ENCODE measurements at places on chromosomes 12 and 14.

DNA sequence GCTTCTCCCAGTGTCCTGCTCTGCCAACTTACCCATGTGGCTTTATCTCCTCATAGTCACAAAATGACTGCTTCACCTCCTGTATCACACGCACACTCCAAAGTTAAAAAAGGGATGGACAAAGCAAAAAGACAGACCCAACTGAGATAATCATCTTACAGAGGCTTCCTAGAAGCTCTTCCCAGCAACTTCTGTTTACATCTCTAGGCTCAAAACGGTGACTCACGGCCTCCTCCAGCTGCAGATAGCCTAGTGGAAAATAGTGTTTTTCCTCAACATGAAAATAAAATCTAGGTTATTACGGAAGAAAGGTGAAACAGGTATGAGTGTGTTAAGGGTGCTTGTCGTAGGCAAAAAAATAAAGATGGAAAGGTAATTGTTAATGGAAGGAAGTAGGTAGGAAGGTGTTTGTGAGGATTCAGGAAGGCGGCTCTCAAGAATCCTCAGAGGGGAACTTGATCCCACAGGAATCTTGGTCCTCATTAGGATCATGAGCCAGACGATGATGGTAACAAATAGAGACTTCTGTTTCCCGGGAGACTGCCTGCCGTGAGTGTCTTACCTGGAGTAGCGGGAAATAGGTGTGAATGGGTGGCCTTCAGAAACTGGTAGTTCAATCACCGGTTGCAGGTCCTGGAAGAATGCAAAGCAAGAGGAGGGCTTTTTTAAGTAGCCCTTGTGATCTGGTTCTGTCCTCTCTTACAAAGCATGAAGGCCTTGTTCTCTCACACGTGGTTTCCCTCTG lies 487.5 kb upstream of the TMEM132C start:
- no peak for DNase-seq

DNA sequence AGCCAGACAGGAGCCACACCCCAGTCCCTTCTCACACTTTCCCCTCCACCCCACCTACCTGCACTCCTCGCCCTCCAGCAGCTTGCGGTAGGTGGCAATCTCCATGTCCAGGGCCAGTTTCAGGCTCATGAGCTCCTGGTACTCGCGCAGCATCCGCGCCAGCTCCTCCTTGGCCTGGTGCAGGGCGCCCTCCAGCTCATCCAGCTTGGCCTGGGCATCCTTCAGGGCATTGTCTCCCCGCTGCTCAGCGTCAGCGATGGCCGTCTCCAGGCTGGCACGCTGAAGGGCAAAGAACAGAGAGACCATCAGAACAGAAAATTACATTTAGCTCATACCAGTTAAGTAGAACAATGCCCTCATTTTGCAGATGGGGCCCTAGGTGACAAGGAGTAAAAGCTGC lies 5.5 kb downstream of the KRT74 start:
- no peak for DNase-seq

- DNase-seq = no peak
Observed at GRCh38 chr14:94022532-94023411, 3.4 kb upstream of the OTUB2 start.

GRCh38 chr14:54186821-54187763 lies 209.7 kb upstream of the CDKN3 start:
- no peak for DNase-seq

- DNase-seq = no peak
Observed at GRCh38 chr14:24382064-24382371, 14.0 kb downstream of the NFATC4 start.

- no peak for DNase-seq
Observed at GRCh38 chr12:47777741-47778558, 4.9 kb downstream of the SLC48A1 start.

DNA sequence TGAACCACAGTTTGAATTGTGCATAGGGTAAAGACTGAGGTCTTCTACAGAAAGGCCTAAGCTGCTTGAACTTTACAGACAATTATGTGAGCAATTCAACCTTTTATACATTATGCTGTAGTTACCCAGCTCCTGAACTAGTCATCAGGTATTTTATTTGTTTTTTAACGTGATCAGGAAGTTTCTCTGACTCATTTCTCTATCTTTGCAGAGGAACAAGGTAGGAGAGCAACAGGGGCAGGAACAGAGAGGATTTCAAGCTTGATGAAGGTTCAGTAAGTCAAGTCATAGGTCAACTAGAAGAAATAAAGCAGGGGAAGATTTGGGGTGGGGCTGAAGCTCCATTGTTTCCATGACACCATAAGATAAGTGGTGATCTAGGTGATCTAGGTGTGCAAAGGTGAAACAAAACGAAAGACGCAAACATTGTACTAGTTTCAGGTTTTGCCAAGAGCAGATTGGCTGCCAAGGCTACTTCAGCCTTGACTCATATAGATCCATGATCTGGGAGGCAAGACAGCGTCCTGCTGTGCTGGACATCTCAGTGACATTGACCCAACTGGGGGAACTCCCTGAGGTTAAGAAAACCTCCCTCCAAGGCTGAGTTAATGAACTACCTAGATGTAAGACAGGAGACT lies 198.1 kb downstream of the DAD1 start:
- no peak for DNase-seq

DNA sequence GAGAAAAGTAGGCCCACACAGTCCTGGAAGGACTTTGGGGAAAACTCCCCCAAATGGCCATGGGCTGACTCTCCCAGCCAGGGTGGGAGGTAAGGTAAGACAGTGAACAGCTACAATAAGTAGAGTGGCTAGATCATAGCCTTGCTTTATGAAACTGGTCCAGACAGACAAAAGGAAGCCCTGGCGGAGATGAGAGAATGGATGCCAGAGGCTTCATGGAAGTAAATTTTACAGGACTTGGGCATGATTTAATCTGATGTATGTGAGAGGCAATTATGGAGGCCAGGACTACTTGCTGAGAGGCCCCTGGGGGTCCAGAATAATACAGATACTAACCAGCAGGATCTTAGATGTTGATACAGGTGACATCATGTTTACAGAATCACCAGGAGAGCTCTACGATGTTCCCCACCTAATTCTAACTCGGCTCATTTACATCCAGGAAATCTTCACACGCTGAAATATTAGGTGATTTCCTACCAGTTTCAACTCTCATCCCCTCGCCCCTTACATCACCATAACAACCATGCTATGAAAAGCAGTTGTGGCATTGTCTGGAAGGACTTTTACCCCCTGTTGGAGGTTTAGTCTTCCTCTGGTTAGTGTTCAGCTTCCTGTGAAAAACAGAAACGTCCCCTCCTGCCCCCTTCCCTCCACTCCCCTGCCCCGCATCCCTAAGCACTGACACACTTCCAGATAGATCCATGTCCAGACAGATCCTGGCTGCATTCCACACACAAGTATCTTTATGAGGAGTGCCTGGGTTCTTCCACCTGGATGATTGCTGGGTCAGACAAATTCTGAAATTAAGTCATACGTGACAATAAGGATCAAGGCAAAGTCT lies 39.5 kb upstream of the NT5DC3 start:
- DNase-seq = no peak

GRCh38 chr14:74426202-74426582 lies at the start of gene SYNDIG1L:
Gene SYNDIG1L (minus strand): TSS chr14:74426210. CDS start chr14:74409744, 16,466 bp downstream.
- no peak for DNase-seq

DNA sequence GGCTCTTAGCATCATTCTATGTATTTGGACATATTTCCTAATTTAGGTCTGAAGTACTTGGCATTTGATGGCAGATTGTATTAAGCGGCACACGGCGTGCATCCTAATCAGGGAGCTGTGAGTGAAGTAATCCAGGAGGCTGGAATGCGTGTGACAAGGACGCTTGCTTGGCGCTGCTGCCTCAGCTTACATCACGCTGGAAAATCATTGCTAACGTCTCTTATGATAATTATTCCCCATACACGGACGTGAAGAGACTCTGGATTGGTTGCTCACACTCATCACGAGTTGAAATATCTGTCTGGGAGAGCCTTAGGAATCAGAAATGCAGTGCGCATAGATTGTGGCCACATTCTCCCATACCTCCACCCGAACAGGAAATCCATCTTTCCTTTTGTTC lies 85.3 kb downstream of the FBXW8 start:
- no peak for DNase-seq

DNA sequence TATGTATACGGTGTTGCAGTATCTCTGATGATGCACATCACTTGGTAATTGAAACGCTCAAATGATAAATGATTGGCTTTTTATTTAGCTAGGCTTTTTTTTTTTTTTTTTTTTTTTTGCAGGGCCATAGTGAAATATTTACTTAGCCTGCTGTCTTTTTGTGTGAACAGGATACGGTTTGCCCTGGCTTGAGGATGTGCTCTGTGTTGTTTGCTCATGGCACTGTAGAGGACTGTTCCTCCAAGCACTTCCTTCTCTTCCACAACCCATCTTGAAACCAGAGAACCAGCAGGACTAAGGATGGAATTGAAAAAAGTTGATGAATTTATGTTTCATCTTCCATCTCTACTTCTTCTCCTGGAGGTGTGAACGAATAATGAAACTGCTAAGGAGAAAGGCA lies 15.5 kb upstream of the SSPN start:
- DNase-seq = no peak

GRCh38 chr14:28608443-28608842 lies 158.1 kb upstream of the FOXG1 start:
- DNase-seq = no peak

- DNase-seq = no peak
Observed at GRCh38 chr12:116497051-116497591, 62.1 kb upstream of the MAP1LC3B2 start.

DNA sequence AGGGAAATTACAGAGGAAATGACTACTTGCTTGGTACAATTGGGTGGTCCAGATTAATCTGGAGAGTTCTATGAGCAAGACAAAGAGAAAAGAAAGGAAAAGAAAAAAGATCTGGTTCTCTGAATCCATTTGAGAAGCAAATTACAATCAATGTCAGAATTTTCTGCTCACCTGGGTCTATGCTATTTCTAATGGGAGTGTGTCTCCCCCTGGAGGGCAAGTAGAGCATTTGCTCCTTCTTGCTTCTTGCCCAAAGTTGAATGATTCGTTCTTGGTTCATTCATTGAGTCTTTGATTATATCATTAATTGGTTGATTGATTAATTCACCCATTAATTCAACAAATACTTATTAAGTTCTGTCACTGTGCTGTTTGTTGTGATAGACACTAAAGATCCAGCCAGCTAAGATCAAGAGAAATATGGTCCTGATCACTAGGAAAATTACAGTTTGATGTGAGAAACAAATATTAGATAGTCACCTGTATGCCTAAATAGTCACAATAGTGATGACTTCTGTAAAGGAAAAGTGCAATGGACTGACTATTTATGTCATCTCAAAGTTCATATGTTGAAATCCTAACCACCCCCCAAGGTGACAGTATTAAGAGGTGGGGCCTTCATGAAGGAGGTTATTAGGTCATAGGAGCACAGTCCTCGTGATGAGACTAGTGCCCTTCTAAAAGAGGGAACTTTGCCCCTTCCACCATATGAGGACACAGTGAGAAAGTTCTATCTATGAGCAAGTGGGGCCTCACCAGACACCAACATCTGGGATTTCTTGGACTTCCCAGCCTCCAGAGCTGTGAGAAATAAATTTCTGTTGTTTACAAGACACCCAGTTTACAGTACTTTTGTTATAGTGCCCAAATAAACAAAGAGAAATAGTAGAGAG lies 8.0 kb upstream of the ASB8 start:
- peak; percentile 63 for DNase-seq

DNA sequence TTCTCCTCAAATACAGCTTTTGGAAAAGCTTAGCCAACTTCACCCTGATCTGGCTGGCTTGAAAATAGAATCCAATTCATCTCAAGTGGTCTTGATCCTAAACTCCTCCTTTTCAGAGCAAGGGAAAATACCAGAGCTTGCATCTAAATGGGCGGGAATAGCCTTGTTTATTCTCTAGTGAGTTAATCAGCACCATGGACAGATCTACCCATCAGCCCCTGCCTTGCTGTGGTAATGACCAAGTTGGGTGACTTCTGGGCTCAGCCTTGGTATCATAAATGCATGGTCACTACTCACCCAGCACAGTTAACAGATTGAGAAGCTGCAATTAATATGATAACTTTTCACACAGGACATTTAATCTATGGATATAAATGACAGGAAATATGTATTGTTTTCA lies 196.6 kb downstream of the GLT1D1 start:
- DNase-seq = no peak

GRCh38 chr12:13273850-13274249 lies 77.3 kb downstream of the EMP1 start:
- no peak for DNase-seq

DNA sequence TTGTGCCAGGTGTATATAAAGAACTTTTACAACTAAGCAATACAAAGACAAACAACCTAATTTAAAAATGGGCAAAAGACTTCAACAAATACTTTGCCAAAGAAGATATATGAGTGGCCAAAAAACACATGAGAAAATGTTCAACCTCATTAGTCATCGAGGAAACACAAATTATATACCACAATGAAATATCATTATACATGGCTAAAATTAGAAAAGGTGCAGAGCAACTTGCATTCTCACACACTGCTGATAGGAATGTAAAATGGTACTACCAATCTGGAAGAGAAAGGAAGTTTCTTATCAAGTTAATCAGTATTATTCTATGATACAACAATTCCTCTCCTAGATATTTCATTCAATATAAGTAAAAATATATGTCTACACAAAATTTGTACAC lies 131.6 kb upstream of the FRMD6 start:
- no peak for DNase-seq

GRCh38 chr14:61438860-61439765 lies 117.7 kb downstream of the PRKCH start:
- DNase-seq = peak; percentile 27

GRCh38 chr12:106183735-106184134 lies 45.0 kb upstream of the NUAK1 start:
- no peak for DNase-seq

DNA sequence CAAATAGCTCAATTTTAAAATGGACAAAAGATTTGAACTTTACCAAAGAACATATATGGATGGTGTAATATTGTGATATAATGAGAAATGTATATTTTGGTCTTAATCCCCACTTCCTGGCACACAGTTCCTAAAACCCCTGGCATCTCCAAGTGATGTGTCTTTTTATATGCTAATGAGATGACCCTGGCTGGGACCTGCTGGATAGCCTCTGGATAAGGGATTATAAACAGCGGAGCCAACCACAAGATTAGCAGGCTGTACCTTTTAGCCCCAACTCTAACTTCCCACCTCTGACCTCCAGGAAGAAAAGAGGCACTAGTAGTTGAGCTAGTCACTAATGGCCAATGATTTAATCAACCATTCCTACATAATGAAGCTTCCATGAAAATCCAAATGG lies 130.0 kb downstream of the DPF3 start:
- DNase-seq = no peak

GRCh38 chr14:92846162-92846897 lies 52.2 kb downstream of the GOLGA5 start:
- no peak for DNase-seq

- DNase-seq = no peak
Observed at GRCh38 chr14:50659327-50659974, 8.7 kb downstream of the SAV1 start.

DNA sequence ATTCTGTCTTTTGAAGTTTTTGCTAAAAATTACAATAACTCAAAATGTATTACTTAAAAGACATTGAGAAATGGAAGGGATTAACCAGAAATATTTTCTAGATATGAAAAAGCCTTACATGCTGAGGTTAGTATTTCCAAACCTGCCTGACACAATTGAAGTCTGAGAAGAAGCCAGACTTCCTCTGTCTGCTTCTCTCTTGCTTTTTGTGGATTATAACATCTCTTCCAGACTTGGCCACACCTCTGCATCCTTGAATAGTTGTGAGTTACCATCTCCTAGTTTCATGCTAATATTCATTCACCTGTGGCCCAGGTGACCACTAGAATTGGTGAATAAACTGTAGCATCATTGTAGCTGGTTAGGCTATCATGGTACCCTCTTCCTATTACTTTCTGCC lies 497.6 kb downstream of the SLC16A7 start:
- no peak for DNase-seq

- DNase-seq = no peak
Observed at GRCh38 chr12:53735556-53735955, 8.3 kb upstream of the CALCOCO1 start.
